ENCODE measurements at places on chromosomes 12 and 14.

DNA sequence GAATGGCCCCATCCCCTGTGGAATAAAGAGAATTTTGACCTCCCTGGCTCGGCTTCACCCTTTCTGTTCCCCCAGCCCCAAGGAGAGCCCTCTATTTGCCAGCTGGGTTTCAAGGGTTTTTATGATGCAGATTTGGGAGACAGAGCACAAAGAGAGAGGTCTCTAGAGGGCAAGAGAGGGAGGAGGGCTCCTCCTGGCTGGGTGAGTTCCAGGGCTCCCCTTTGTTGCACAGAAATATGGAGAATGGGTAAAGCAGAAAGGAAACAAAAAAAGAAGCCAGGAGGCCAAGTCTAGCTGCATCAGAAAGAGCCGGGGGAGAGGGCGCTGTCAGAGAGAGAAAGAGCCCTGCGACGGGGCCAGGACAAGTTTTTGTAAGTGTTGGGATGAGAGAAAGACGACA lies 319.6 kb upstream of the RTL1 start:
- no peak for DNase-seq

DNA sequence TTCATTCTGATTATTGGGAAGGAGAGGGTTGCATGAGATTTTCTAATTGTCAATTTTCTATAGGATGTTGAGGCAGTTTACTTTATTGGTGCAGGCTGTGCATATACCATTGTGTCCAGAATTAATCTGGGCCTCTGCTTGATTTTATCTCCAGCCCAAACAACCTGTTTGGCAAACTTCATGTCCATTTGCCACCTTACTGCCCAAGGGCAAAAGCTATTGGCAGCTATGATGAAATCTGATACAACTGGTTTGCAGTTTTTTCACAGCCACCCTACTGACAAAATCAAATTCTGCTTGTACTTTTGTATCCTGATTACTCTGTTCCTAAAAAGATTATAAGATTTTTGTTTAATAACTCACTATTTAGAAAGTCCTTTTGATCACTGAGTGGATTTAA lies 789.2 kb upstream of the FBXO33 start:
- no peak for DNase-seq

DNA sequence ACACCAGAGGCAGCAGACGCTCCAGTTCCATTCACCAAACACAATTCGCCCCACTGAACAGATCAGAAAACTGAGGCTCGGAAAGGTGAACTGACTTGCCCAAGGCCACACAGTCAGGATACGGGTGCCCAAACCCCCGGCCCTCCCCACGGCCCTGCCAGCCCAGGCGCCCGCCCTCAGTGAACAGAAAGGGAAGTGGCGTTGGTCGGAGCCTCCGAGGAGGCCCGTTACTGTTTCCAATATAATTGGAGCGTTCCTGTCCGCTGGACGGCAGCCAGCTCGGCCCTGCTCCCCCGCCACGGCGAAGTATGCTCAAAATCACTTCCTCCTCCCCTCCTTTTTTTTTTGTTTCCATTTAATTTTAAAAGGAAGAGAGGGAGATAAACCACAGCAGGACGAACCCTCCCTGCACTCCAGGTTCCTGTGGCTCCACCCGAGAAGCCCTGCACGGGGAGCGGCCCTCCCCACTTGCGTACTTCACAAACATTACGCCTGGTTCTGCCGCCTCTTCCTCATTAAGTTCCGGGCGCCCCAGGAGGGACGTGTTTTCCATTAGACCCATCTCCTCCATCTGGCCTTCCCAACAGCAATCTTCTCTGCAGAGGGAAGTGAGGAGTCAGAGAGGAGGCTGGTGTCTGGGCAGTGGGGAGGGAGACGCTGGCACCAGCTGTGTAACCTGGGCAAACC lies 61.1 kb downstream of the NCOR2 start:
- no peak for DNase-seq

DNA sequence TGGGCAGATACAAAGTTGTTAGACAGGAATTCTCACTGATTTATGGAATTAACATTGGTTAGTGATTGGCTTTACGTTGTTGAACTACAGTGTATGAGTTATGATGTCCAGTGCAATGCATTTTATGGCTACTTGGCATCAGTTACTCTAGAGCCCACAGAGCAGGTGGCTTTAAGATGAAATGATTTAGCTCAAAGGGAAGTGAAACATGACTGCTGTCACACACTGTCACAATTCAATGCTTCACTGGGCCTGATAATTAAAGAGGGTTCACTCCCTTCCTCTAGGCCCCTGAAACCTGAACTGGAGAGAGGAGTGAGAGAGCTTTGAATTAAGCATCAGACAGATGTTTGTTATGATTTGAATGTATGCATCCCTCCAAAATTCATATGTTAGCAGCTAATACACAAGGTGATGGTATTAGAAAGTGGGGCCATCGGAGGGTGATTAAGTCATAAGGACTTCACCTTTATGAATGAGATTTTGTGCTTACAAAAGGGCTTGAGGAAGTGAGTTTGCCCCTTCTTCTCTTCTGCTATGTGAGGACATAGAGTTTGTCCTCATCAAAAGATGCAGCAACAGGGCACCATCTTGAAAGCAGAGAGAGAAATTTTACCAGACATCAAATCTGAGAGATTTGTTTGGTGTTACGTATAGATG lies 175.8 kb upstream of the GRIN2B start:
- DNase-seq, result no peak

GRCh38 chr14:53161758-53162435 lies 8.8 kb upstream of the DDHD1 start:
- no peak for DNase-seq

Data from stimulated activated CD4-positive, alpha-beta T cell treated with anti-CD3 and anti-CD28 coated beads, TNF-alpha, amount 100 ng/mL, for 4 hours (primary cell).